ENCODE measurements at places on chromosomes 3 and 15.

DNA sequence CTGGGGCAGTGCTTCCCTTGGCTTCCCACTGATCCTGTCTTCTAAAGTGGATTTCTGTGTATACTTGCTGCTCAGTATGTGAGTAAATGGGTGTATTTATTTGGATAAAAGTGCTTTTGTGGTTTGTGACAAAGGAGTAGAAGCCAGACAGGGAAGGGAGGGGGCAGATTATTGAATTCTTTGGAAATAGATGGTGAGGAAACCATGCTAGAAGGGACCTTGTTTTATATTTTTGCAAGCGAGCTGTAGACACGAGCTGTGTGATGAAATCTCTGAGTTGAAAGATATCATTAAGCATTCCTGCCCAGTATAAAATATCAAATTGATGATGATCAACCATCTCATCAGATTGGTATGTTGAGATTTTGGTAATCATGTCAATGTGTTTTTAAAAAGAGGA is 68.9 kb downstream of the DUT start:
- no peak for DNase-seq

- DNase-seq, result no peak
These were observed 558 bp downstream of the DTWD1 start for GRCh38 chr15:49621401-49621811.

DNA sequence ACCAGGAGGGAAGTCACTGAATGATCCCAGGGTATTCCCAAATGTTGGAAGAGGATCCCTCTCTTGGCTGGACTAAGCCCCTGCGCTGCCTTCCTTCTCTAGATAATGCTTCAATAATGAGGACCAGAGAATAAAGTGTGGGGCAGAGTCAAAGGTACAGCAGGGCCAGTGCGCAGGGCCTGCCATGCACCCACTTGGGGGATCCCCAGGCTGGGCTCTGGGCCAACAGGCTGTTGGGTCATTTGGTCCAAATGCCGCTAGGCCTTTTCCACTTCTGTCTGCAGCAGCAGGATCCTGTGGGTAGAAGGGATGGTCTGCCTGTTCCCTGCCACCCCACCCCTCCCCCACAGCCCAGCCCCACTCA is 5.7 kb upstream of the CLK3 start:
- DNase-seq, result no peak

GRCh38 chr15:64842986-64843561 is 1.4 kb downstream of the PLEKHO2 start:
- DNase-seq, result no peak

- DNase-seq, result no peak
These were observed 47.2 kb downstream of the CCDC33 start for GRCh38 chr15:74283368-74283767.

- DNase-seq, result peak; percentile 82
These were observed 1.6 kb downstream of the GABPB1 start for GRCh38 chr15:50353251-50353974.

GRCh38 chr15:94412979-94413746 is 181.8 kb downstream of the MCTP2 start:
- no peak for DNase-seq

DNA sequence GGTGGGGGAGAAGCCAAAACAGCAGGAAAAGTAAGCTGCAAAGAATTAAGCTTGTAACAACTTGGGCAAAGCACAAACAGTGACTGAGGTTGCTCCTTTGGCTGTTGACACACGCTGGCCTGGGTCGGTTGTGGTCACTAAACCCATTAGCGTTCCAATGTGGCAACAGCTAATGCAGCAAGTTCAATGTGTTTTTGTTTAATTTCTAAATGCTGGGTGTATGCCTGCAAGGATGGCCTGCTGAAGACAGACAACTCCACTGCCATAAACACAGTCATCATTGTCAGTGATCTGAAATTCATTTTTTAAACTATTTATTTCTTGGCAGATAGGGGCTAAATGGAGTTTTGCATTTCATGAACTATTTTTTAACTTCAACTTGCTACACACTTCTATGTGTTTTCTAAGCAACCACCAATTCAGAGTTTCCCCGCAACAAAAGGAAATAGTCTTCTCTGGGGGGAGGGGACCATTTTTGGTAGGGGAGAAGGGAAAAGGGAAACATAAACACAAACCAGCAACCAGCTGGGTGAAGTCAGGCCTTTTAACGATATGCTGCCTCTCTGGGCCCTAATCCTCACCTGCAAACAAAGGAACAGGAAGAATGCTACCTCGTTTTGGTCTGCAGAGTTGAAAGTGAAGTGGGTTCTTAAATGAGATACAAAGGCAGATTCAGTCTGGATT is 34.8 kb upstream of the WNT5A start:
- no peak for DNase-seq

GRCh38 chr15:66411190-66411589 is 24.5 kb downstream of the MAP2K1 start:
- peak; percentile 12 for DNase-seq

- DNase-seq, result no peak
These were observed 16.5 kb downstream of the ARNT2 start for GRCh38 chr15:80420658-80421057.
